Ascending aorta (tissue), 2 donors: ENCODE measurements at places on chromosomes 5 and 9.

DNA sequence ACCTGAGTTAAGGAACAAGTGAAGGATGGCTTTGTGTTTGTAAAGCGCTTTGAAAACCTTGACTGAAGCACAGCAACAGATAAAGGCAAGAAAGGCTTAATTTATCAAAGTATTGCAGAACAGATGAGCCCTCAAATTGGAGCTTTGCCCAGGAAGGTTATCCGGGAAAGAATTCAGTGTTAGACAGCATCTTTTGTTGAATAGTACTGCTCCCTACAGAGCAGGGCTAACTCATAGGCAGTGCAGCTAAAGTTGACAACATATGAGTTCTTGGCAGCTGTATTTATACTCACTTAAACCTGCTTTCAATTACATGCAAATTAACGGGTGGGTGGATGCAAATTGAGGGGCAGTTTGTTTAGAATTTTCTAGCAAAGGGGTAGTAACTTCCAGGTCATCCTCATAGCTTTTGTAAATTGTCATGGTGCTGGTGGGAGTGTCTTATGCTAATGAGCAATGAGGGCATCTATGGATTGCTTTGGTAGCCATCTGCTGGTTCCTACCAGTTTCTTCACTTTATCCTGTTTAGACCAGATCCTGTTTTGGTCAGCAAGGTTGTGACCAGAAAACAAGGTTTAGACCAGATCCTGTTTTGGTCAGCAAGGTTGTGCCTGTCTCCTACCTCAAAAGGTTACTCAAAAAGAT, 105.8 kb downstream of the GDA start:
- H3K27me3 ChIP-seq, result no peaks in the 10 kb centered on the region
- no peak overlapping the region for H3K27ac ChIP-seq
- no peak for DNase-seq
- no peak overlapping the region for H3K4me3 ChIP-seq

DNA sequence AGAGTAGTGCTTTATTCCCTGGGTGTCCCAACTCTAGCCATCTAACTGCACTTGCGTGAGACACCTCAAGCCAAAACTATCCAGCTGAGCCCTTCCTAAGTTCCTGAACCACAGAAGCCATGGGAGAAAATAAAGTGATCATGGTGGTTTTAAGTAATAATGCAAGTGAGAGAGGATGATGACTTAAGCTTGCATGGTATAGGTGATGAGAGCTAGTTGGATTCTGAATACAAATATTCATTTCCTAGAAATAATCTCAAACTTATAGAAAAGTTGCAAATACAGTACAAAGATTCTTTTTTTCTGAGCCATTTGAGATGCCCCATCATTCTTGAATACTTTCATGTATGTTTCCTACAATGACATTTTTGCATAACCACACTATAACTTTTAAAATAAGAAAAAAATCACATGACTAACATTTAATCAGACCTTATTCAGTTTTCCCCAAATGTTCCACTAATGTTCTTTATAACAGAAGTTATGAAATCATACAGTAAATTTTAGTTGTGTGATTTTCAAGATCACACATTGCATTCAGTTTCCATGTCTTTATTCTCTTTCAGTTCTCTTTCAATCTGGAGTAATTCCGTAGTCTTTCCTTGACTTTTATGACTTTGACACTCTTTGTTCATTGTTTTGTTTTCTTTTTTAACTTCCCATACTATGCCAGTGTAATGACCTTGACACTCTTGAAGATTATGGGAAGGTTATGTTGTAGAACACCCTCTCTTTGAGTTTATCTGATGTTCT, 5.5 kb upstream of the AK3 start:
- no peaks in the 10 kb centered on the region for H3K27me3 ChIP-seq
- no peak overlapping the region for H3K27ac ChIP-seq

DNA sequence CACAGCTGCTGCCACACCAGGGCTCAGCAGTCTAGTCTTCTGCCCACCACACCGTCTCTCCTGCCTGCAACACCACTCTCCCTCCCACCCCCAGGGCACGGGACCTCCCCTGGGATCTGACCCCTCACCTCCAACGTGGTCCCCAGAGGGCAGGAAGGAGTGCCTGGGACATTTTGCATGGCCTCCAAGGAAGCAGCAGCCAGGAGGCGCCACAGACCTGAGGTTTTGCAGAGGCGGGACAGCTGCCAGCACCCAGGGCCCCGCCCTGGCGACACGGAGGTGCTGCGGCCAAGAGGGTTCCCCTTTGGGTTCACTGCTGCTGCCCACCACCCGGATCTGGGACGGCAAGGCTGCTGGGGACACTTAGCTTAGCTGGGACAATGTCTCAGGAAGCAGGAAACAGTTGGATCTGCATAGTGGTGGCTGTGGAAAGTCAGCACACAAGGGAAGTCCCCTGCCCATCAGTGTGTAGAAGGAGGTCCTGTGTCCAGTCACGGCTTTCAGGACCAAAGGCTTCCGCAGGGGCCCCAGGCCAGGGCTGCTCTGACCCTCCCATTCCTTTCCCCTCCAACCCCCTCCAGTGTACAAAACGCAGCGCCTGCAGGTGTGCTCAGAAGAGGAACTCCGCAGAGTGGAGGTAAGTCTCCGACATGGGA, 13.8 kb downstream of the PROP1 start:
- DNase-seq, result no peak
- H3K4me1 ChIP-seq, result no peaks in the 10 kb centered on the region
- no peak overlapping the region for H3K27ac ChIP-seq
- H3K4me3 ChIP-seq, result no peak overlapping the region

DNA sequence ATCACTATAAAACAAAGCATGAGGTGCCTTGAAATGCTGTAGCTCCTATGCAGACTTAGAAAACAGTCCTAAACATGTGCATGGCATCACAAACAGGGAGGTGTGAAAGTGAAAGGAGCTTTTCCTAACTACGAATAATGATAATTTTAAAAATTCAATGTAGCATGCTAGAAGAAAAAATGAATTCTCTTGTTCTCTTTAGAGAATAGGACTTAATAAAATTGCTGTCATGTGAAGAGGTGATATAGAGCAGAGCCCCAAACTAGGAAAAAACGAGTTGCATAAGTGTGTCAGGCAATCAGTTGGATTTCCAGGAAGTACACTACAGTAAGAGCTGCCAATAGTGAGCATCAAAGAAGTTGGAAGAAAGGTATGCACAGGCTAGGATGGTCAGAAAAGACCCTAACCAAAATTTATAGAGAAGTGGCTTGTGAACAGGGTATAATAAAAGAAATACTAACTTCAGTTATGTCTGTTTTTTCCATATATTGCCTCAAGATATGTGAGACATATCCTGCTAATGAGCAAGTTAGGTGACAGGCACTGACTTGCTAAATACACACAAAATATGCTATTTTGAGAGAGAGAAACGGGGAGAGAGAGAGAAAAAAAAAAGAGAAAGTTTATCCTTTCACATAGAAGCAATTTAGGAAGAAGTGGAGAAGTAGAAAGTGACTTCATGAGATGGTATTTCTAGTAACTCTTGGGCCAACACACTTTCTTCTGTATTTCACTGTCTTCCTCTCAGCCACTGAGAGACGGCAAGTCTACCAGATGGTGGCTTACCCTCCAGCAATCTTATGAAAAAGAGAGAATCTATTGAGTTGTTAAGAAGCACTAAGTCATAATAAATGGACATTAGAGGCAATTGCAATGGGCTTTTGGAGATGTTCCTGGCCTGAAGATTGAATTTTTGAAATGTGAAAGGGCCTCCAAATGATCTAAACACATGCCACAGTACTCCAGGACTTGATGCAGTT, 18.0 kb downstream of the ITGA2 start:
- no peaks in the 10 kb centered on the region for H3K36me3 ChIP-seq
- H3K27ac ChIP-seq, result no peak overlapping the region
- H3K27me3 ChIP-seq, result no peaks in the 10 kb centered on the region

GRCh38 chr9:137174722-137175293, 3.0 kb upstream of the TMEM210 start:
- DNase-seq, result no peak
- H3K4me3 ChIP-seq, result no peak overlapping the region
- peaks cover 13% of the 10 kb centered on the region for H3K36me3 ChIP-seq
- H3K27me3 ChIP-seq, result no peaks in the 10 kb centered on the region
- no peaks in the 10 kb centered on the region for H3K4me1 ChIP-seq

GRCh38 chr5:179974246-179974945, 66.7 kb upstream of the TBC1D9B start:
- H3K27ac ChIP-seq, result no peak overlapping the region
- no peaks in the 10 kb centered on the region for H3K4me1 ChIP-seq
- no peak for DNase-seq
- peaks cover 22% of the 10 kb centered on the region for H3K36me3 ChIP-seq
- no peak overlapping the region for H3K4me3 ChIP-seq

- H3K27ac ChIP-seq, result peak overlapping the region; percentile 65
- DNase-seq, result peak; percentile 76
- H3K4me3 ChIP-seq, result no peak overlapping the region
- H3K27me3 ChIP-seq, result no peaks in the 10 kb centered on the region
- no peaks in the 10 kb centered on the region for H3K4me1 ChIP-seq
- peaks cover 3% of the 10 kb centered on the region for H3K36me3 ChIP-seq
Measured at GRCh38 chr5:150065886-150066285, 20.5 kb downstream of the CSF1R start.

DNA sequence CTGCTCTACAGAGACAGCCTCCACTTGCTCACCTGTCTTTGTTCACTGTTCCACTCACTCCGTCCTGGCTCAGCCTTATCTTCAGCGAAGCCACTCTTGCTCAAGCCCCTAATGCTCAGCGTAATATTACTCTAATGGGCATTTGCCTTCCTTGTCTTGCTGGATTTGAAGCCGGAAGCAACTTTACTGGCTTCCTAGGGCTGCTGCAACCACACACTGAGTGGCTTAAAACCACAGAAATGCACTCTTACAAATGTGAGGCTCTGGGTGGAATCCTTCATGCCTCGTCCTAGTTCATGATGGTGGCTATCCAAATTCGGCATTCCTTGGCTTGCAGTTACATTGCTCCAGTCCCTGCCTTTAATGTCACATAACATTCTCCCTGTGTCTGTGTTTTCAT, 85.5 kb upstream of the MARCHF11 start:
- no peaks in the 10 kb centered on the region for H3K27me3 ChIP-seq
- no peaks in the 10 kb centered on the region for H3K4me1 ChIP-seq
- no peaks in the 10 kb centered on the region for H3K36me3 ChIP-seq
- no peak overlapping the region for H3K27ac ChIP-seq
- no peak overlapping the region for H3K4me3 ChIP-seq

GRCh38 chr9:1759009-1759408, 256.1 kb upstream of the SMARCA2 start:
- no peak for DNase-seq
- no peak overlapping the region for H3K4me3 ChIP-seq
- H3K4me1 ChIP-seq, result no peaks in the 10 kb centered on the region
- no peak overlapping the region for H3K27ac ChIP-seq
- no peaks in the 10 kb centered on the region for H3K36me3 ChIP-seq

GRCh38 chr9:82882748-82883147, 180.2 kb downstream of the RASEF start:
- H3K27me3 ChIP-seq, result no peaks in the 10 kb centered on the region
- H3K27ac ChIP-seq, result no peak overlapping the region
- no peak for DNase-seq
- no peaks in the 10 kb centered on the region for H3K36me3 ChIP-seq
- H3K4me1 ChIP-seq, result no peaks in the 10 kb centered on the region

GRCh38 chr5:149392718-149393117, 13.6 kb upstream of the IL17B start:
- peaks cover 3% of the 10 kb centered on the region for H3K4me1 ChIP-seq
- no peak for DNase-seq
- no peak overlapping the region for H3K4me3 ChIP-seq
- H3K27ac ChIP-seq, result no peak overlapping the region

DNA sequence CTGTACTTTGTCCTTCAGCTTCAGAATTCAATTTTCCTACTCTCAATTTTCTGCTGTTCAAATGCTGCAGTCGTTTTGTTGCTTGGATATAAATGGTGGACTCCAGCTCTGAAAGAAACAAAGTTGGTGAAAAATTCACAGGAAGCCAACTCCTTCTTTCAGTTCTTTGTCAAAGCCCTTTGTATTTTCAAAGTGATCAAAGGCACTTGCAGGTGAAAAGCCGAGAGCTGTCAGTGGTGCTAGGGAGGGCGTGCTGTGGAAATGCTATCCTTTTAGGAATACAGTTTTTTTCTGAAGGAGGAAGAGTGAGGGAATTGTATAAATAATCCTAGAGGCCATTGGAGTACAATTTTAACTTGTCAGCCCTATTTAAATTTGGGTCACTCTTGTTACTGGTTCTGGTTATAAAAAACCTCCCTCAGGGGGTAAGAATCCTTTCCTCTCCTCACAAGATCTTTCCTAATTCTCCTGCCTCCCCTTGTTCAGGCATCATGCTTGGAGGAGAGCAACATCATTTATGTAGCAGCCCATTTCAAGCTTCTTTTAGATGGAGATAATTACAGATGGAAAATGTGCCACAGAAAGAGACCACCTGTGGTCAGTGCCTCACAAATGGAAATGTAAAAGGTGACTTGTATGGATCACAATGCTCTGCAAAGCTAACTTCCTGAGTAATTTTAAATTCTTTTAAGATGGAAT, 62.5 kb upstream of the GHR start:
- DNase-seq, result no peak
- H3K4me1 ChIP-seq, result no peaks in the 10 kb centered on the region
- no peak overlapping the region for H3K27ac ChIP-seq
- no peaks in the 10 kb centered on the region for H3K36me3 ChIP-seq
- H3K4me3 ChIP-seq, result no peak overlapping the region

- no peaks in the 10 kb centered on the region for H3K36me3 ChIP-seq
- no peaks in the 10 kb centered on the region for H3K4me1 ChIP-seq
- H3K27me3 ChIP-seq, result no peaks in the 10 kb centered on the region
- H3K4me3 ChIP-seq, result no peak overlapping the region
- peak overlapping the region; percentile 69 for H3K27ac ChIP-seq
Measured at GRCh38 chr5:5432020-5432707, 9.7 kb downstream of the ICE1 start.

DNA sequence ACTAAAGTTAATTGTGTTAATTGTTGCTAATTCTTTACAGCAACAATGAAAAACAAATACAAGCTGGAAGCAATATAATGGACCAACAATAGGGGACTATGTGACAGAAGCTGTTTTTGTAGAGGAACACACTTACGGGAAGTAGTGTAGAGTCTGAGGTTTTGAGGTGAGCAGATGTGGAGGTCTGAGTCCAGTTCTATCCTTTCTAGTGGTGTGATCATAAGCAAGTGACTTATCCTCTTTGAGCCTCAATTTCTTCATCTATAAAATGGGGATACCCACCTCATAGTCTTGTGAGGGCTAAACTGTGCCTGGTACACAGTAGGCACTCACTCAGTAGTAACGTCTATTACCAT, 28.3 kb downstream of the ALG2 start:
- DNase-seq, result no peak
- H3K27me3 ChIP-seq, result no peaks in the 10 kb centered on the region
- no peak overlapping the region for H3K27ac ChIP-seq
- no peaks in the 10 kb centered on the region for H3K36me3 ChIP-seq

DNA sequence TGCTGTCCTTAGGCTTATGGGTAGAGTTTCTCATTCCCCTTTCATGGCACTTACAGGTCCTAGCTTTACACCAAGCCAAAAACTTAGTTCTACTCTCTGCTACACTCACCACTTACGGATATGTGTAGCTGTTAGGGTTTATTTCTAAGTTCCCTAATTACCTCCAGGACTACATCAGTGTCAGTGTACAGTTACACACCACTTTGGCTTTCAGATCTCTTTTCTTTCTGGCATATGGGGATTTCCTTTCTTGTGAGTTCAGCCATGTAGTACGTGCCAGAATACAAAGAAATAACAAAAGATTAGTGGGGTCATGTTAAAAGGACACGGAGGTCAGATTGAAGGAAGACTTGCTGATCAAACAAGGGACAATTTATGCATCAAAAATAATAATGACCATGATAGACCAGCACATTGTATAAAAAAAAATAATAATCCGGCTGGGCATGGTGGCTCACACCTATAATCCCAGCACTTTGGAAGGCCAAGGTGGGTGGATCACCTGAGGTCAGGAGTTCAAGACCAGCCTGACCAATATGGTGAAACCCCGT, 41.8 kb downstream of the LYRM7 start:
- no peak overlapping the region for H3K4me3 ChIP-seq
- no peaks in the 10 kb centered on the region for H3K36me3 ChIP-seq
- no peaks in the 10 kb centered on the region for H3K4me1 ChIP-seq
- no peaks in the 10 kb centered on the region for H3K27me3 ChIP-seq
- H3K27ac ChIP-seq, result no peak overlapping the region
- no peak for DNase-seq
